Left ventricle myocardium superior (tissue), 1 donor: ENCODE measurements at places on chromosomes 7 and 10.

- DNase-seq = no peak
Measured at GRCh38 chr10:27659786-27660185, 85.8 kb downstream of the MKX start.

DNA sequence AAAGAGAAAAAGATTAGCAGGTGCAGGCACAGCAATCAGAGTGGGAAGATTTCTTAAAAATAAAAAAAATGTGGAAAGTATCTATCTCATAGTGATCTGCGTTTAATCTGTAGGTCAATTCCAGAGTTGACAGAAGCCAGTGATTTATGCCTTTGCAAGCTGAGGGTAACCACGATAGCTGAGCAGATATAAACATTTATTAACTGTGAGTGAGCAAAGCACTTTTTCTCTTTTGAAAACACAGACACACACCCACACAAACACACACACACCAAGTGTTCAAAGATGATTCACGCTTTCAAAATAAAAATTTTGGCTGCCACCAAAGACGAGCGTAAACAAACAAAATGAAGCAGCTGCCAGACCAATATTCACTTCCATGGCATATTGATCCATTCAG, 243.2 kb upstream of the SLC26A5 start:
- no peak for DNase-seq

- DNase-seq = peak; percentile 59
Measured at GRCh38 chr10:32981760-32982159, 23.7 kb upstream of the ITGB1 start.

GRCh38 chr10:117201826-117202225, 4.5 kb downstream of the KCNK18 start:
- no peak for DNase-seq

GRCh38 chr7:116290740-116291139, 80.4 kb downstream of the TES start:
- no peak for DNase-seq

GRCh38 chr10:132716691-132717490, 69.1 kb downstream of the NKX6-2 start:
- peak; percentile 17 for DNase-seq

DNA sequence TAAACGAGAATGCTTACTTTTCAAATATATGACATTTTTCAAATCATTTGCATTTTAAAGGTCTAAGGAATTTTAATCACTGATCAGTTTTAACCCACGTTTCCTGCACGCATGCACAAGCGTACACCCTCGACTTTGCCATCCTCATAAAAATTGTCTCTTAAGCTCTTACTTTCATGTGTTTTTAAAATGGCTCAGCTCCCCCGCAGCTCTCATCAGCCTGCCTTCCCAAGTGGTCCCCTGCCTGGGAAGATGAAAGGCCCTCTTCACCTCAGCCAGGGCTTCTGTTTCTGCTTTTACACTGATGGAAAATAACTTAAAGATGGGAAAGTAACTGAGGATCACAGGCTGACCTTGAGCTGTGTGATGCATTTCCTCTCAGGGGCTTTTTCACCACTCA, 131.6 kb upstream of the LSM8 start:
- no peak for DNase-seq

DNA sequence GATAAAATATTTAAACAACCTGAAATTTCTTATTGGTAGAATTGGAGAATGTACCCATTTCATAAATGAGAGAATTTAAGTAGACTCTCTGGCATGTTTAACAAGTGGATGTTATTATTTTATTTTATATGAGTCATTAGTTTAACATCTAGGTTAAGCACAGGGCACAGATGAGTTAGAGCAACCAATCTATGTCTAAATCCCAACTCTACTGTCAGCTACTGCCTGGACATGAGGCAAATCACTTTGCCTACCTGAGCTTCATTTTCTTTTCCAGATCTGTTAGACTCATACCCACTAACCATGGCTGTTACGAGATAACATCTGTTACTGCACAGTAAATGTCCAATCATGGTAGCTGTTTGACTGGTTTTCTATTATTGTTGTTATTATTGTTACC, 251.1 kb downstream of the INHBA start:
- DNase-seq = no peak

DNA sequence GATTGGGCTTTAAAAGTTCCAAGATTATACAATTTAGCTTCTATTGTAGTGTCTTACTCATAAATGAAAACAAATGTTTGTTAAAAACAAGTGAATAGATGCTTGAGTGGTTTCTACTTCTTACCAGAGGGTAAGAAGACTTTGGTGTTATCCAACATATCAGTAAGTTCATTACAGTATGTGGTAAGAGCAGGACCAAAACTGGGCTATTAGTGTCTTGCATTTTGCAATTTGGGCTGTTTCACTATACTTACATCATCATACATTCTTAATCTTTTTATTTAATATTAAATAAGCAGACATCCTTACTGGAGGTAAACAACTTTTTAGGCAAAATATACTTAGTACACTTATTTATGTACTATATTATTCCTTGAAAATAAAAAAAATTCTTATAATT, 248.4 kb upstream of the HGF start:
- no peak for DNase-seq

GRCh38 chr10:14116837-14117236, 213.9 kb downstream of the FRMD4A start:
- no peak for DNase-seq

DNA sequence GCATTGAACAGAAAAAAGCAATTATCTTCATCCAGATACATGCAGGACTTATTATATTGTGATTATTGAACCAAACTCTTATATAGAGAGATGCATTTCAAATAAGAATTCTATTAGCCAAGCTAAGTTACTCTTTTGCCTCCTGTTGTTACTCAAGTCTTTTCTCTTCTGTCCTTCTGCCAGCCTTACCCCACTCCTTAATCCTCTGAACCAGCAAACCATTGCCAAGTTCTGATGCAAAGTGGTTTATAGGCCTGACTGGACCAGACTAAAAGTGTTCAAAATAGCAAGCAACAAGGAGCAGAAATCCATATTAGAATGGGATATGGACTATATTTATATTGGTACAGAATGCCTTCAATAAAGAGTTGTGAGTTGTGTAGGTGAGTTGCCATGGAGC, 2.2 kb upstream of the SLC26A4 start:
- no peak for DNase-seq

DNA sequence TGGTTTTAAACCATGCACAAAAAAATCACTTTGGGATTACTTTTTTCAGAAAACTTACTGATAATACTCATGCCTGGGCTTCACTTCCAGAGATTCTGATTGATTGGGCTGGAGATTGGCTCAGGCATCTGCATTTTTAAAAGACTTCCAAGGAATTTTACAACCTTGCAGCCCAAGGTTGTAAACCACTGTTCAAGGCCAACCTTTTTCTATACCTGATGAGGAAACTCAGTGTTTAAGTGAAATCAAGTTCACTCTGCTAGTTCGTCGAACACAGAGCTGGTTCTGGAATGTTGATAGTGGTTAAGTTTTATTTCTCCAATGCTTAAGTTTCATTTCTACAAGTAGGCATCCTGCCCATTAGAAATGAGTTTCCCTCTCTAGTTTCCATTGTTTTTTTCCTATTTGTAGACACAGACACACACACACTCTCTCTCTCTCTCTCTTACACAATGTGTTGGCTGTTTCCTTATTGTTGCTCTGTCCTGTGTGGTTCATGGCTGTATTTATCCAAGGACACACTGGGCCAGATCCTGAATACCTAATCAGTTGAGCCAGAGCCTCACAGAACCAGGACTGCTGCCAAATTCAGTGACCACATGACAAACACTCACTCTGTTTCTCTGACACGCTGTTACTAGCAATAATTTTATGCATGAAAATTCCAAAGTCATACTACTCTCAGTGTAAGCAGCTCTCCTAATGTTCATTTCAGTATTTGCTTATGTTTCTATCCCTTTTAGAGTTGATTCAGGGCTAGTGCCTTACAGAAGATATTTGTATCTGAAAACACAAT, 3.7 kb upstream of the IFIT1B start:
- DNase-seq = peak; percentile 70

- DNase-seq = no peak
Measured at GRCh38 chr7:112448891-112449290, 1.4 kb upstream of the IFRD1 start.

GRCh38 chr7:105013221-105013815, 687 bp upstream of the KMT2E start:
- DNase-seq = peak; percentile 96

DNA sequence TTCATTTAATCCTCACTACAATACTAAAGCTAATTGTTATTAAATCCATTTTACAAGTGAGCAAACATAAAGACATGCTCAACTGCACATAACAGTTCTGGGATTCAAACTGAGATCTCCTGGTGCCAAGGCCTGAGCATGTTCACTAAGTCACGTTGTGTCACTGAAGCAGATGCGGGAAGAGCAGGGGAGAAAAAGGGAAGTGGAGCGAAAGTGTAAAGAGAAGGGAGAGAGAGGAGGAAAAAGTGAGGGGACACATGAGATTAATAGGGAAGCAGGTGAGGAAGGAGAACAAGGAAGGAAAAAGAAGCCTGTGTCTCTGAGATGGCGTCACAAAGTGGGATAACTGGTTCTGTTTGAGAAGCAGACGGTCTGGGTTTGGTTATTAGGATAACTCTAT, 38.9 kb upstream of the KAT6B start:
- DNase-seq = no peak

- peak; percentile 65 for DNase-seq
Measured at GRCh38 chr7:29289156-29290021, 94.8 kb downstream of the CHN2 start.

DNA sequence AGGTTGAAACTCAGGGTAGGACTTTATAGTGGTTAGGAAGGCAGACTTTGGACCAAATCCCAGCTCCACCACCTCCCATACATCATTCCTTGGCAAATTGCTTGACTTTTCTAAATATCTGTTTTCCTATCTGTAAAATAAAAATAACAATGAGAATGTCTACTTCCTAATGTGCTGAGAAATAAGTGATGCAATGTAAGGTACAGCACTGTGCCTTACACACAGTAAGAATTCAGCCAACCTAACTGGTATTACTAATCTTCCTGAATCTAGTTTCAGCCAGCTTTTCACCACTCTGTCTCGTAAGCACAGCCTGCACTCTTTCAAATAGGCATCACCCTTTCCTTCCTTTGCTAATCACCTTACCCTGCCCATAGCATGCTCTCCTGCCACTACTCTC, 9.7 kb downstream of the PRLHR start:
- DNase-seq = no peak

- no peak for DNase-seq
Measured at GRCh38 chr10:14686356-14686755, 88.3 kb downstream of the FAM107B start.

- DNase-seq = no peak
Measured at GRCh38 chr10:12408472-12408871, 59.1 kb downstream of the CAMK1D start.

- no peak for DNase-seq
Measured at GRCh38 chr7:68030530-68030929, 1033.9 kb downstream of the TYW1 start.

GRCh38 chr10:50396491-50397311, 145.4 kb upstream of the ASAH2 start:
- DNase-seq = no peak

GRCh38 chr10:32054094-32054493, 2.1 kb downstream of the KIF5B start:
- no peak for DNase-seq

DNA sequence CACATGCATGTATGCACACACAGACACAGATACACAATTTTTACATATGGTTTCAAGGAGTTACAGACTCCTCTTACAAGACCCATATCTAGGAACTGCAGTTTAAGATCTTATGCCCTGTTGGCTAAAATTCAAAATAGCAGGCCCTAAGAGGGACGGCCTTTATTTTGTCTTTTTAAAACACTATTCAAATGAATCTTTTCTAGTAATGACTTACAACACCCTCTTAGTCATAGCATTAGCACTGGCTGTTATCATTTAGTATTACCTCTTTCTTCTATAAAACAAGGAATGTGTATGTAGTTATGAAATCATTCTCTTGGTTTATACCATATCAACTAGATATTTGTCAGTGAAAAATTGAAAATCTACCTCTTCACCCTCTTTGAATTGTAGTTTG, 15.3 kb downstream of the PAPSS2 start:
- no peak for DNase-seq

GRCh38 chr10:88493691-88494483, 89.2 kb downstream of the RNLS start:
- no peak for DNase-seq

GRCh38 chr10:96687317-96688012, 32.8 kb downstream of the PIK3AP1 start:
- DNase-seq = no peak

DNA sequence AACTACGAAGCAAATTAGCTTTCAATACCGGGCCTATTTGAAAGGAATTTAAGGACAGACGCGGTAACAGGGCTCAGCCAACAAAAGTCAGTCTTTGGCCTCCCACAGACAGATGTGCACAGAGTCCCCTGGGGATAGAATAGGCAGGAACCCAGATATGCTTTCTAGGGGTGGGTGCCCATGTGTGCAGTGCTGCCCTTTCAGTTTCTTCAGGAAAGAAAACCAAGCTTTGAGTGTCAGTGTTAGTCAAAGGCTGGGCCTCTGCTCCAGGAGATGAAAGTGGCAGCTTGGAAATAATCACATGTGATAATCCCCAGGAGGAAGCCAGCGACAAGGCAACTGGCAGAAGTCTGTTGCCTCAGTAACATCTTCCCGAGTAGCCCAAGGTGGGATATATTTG, 43.8 kb upstream of the CSTF2T start:
- no peak for DNase-seq

- peak; percentile 8 for DNase-seq
Measured at GRCh38 chr10:71072823-71073210, 139.6 kb upstream of the UNC5B start.
